Glutamatergic neuron (in vitro differentiated cells): ENCODE measurements at places on chromosomes 7 and 10. TPM values are rescaled to one million over a fixed set of nuclear protein-coding genes. Genes with fewer than 3 reads are reported as not detected.
A peak's percentile ranks its signal among the peaks of the same experiment; 100 is the strongest.

DNA sequence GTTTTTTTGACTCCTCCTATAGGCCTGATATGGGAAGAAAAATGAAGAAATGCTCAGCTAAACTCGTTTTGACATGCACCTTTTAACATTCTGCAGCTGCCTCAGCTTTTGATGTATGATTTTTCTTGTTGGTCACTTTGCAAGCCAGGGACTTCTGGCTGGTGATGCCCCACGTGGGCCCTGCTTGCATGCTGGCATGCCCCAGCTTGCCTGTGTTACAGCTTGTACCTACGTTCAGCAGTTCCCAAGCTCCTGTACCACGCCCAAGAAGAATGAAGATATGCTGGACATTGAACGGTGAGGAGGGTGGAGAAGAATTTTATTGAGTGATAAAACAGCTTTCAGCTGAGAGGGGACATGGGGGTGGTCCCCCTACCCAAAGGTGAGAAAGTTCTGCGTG, 245.6 kb upstream of the FZD8 start:
- DNase-seq = no peak
- H3K4me1 ChIP-seq = peaks cover 14% of the 10 kb centered on the region
- no peaks in the 10 kb centered on the region for H3K27me3 ChIP-seq
- no peak overlapping the region for H3K27ac ChIP-seq
- no peak overlapping the region for H3K4me3 ChIP-seq

GRCh38 chr10:130485236-130485957, 349.2 kb downstream of the GLRX3 start:
- H3K4me3 ChIP-seq = no peak overlapping the region
- no peak for DNase-seq
- H3K4me1 ChIP-seq = no peaks in the 10 kb centered on the region

DNA sequence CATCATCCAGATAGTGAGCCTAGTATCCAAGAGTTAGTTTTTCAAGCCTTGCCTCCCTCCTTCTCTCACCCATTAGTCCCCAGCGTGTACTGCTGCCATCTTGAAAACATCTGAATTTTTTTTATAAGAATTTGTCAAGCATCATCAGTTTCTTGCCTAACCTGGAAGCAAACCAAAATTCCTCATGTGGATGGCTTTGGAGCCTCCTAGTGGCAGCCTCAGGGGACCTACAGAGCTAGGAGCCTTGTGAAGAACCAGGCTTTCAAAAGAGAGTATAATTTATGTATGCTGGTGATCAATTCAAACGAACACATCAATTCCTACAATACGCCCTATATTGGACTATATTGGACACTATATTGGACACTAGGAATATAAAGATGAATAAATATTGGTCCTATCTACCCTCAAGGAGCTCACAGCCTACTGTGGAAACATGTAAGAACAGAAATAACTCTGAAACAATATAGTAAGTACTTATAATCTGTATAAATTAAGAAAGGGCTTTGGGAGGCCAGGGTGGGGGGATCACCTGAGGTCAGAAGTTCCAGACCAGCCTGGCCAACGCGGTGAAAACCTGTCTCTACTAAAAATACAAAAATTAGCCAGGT, 63.4 kb downstream of the HPSE2 start:
- DNase-seq = peak; percentile 52
- H3K4me3 ChIP-seq = no peak overlapping the region
- no peaks in the 10 kb centered on the region for H3K4me1 ChIP-seq
- no peak overlapping the region for H3K27ac ChIP-seq
- H3K27me3 ChIP-seq = peaks cover 2% of the 10 kb centered on the region
- H3K36me3 ChIP-seq = no peaks in the 10 kb centered on the region

GRCh38 chr7:76252021-76252420, 50.3 kb downstream of the SRRM3 start:
- H3K4me3 ChIP-seq = no peak overlapping the region
- no peak for DNase-seq
- H3K27ac ChIP-seq = no peak overlapping the region
- H3K36me3 ChIP-seq = no peaks in the 10 kb centered on the region
- no peaks in the 10 kb centered on the region for H3K4me1 ChIP-seq
- H3K27me3 ChIP-seq = peaks cover 1% of the 10 kb centered on the region

- H3K27ac ChIP-seq = peak overlapping the region; percentile 59
- H3K4me3 ChIP-seq = peak overlapping the region; percentile 30
- no peak for DNase-seq
Measured at GRCh38 chr7:4748231-4748681, 27.2 kb upstream of the AP5Z1 start.

The PAPSS2 gene
- 4.7 TPM for total RNA-seq

The TMEM229A gene
- not detected for total RNA-seq

The ARMC3 gene
- total RNA-seq = not detected

The PPP1R17 gene
- total RNA-seq = 657 TPM

The MUC3A gene
- total RNA-seq = 6.3 TPM

The TET1 gene
- total RNA-seq = 31.6 TPM

The TACC2 gene
- 499 TPM for total RNA-seq
